M059J (cell line): ENCODE measurements at places on chromosomes 6 and 20.
A peak's percentile ranks its signal among the peaks of the same experiment; 100 is the strongest.

- no peak for DNase-seq
These were observed 28.7 kb upstream of the KIF13A start for GRCh38 chr6:18016133-18016532.

DNA sequence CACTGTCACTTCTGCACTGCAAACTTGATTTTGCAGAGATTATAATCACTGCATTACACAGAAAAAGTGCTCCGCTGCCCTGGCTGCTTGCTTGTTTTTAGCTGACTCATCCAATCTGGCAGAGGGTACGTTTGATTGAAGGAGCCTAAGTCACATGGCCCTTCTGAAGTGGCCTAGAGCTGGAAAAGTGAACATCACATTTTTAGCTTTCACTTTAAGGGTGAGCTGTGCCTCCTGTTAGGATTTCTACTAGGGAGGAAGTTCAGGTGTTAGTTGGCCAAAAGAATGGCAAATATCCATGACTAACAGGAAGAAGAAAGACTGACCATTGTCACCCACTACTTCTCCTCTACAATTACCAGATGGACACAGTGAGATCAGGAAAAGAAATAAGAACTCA, 889.1 kb upstream of the MAP3K7 start:
- DNase-seq, result peak; percentile 8

- no peak for DNase-seq
These were observed 134.8 kb upstream of the PHACTR3 start for GRCh38 chr20:59469267-59470252.

DNA sequence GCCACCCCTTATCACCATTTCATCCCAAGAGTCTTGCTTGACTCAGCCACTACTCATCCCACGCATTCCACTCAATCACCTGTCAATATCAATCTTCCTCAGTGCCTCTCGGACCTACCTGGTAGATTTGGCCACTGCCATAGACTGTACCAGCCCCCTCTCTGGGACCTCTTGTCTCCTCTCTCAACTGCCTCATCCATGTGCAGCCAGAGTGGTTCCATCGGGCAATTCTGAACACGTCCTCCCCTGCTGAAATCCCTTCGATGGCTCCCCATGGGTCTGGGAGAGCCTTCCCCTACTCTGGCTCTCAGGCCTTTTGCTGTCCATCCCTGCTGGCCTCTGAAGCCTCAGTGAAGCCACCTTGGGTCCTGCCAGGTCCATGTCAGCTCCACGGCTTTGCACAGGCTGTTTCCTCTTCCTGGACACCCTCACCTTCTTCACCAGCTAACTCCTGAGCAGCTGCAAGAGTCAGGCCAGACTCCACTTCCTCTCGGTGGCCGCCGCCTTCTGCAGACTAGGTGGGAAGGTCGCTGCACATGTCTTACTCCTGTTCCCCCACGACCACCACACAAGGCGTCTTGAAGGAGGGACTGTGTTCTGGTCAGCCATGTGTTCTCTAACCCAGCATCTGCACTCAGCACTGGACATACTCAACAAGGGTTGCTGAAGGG, 120.4 kb downstream of the TOX2 start:
- DNase-seq, result no peak

- DNase-seq, result no peak
These were observed 94.5 kb upstream of the BTN3A2 start for GRCh38 chr6:26270486-26270861.

DNA sequence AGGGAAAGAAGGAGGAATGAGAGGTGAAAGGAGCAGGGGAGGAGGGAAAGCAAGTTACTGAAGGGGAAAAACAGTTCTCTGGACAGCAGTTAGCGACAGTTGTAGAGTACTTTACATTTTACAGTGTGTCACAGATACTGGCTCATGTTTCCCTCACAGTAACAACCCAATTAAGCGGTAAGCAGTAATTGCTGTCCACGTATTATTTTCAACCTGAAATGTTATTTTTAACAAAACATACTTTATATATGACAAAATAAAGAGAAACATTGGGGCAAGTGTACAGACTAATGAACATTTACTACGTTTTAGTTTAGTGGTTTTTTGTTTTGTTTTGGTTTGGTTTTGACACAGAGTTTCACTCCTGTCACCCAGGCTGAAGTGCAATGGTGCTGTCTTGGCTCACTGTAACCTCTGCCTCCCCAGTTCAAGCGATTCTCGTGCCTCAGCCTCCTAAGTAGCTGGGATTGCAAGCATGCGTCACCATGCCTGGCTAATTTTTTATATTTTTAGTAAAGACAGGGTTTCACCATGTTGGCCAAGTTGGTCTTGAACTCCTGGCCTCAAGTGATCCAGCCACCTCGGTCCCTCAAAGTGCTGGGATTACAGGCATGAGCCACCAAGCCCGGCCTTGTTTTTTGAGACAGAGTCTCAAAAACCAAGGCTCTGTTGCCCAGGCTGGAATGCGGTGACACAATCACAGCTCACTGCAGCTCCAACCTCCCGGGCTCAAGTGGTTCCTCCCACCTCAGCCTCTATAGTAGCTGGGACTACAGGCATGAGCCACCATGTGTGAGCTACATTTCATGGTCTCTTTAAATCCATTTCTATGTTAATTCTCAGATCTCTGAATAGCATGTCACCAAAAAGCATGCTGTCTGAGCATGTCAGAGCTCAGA, 22.6 kb upstream of the BTN3A2 start:
- DNase-seq, result peak; percentile 82

GRCh38 chr6:14126191-14126590, 8.6 kb downstream of the CD83 start:
- DNase-seq, result no peak
